ENCODE measurements at places on chromosomes 3 and 15.
A peak's percentile ranks its signal among the peaks of the same experiment; 100 is the strongest.

GRCh38 chr3:63562323-63562722 is 90.2 kb upstream of the SNTN start:
- no peak for DNase-seq

DNA sequence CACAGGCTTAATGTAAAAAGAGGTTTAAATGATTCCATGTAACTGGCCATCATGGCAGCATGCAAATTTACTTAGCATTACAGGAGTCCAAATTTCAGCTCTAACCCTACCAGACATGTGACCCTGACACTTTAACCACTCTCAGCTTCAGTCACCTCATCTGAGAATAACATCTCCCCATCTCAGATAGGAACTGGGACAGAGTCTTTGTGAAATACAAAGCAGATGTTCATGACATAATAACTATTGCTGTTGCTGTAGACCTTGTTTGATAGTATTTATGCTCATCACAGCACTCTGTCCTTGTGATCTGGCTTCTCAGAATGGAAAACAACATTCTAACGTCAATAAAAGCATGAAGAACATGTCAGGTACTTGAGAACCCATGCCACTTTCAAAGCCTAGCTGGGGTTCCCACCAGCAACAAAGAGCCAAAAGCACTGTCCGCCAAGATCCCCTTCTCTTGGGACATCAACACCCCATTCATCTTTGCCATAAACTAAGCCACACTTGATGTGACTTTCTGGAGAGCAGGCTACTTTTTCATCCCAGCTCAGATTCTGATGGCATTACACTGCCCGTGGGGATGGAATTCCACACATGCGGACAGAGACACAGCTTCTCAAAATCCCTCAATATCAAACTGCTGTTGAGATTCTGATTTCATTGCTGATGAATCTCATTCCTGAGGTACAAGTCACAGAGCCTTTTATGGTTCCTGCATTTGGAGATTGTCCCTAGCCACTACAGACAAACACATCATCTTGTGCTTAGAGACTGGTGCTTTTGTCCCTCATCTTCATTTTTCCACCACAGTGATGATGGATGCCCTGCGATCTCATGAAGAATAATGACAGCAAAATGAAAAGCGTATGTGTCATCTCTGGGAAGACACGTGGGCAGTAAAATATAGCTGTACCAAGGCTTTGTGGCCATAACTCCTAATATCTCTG is 202.7 kb downstream of the TNIK start:
- no peak for DNase-seq

GRCh38 chr15:78178064-78178463 is 28.9 kb downstream of the IDH3A start:
- DNase-seq: no peak

GRCh38 chr3:189040656-189041335 is 131.0 kb upstream of the TPRG1 start:
- DNase-seq: peak; percentile 35

DNA sequence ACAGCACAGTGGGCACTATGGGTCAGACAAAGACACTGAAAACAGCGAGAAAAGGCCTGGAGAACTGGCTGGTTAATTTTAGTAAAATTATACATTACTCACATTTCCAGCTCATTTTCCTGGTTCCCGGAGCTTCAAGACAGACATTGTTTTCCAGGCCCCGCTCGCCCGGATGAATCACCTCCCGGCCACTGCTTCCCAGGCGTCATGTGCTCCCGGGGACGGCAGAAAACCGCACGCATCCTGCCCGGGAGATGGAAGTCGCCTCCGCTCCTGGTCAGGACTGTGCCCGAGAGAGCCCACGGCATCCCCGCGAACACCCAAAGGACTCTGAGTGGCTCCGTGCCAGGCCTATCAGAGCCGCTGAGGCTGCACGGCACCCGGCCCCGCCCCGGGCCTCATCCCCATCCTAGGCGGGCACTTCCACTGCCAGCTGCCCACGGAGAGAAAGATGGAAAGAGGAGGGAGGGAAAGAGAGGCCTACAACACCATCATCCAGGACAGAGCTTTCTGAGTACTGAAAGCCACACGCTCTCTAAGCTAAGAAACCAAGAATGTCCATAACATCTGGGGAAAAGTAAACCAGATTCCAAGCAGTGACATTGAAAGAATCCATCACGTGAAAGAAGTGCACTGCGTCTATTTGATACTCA is 75.1 kb downstream of the VGLL4 start:
- DNase-seq: no peak

Data from inflammatory macrophage (primary cell).